ENCODE measurements at places on chromosomes 5 and 9.

GRCh38 chr5:1667648-1668140 lies 131.9 kb downstream of the MRPL36 start:
- no peak for DNase-seq

DNA sequence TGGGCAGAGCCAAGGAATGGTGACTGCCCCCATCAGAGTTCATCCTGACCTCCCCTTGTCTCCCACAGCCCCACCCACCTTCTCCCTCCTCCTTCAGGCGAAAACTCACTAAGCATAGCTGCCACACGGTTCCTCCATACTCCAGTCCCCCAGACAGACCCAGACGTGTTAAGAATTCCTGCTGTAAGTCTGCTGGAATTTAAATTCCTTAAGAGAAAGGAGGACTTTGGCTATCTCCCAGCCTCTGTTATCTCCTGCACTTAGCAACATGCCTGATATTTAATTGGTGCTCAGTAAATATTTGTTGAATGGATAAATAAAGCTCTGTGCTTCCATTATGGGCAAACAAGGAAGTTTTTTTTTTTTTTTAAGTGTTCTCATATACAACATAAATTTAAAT lies 213.7 kb downstream of the RFK start:
- no peak for DNase-seq

DNA sequence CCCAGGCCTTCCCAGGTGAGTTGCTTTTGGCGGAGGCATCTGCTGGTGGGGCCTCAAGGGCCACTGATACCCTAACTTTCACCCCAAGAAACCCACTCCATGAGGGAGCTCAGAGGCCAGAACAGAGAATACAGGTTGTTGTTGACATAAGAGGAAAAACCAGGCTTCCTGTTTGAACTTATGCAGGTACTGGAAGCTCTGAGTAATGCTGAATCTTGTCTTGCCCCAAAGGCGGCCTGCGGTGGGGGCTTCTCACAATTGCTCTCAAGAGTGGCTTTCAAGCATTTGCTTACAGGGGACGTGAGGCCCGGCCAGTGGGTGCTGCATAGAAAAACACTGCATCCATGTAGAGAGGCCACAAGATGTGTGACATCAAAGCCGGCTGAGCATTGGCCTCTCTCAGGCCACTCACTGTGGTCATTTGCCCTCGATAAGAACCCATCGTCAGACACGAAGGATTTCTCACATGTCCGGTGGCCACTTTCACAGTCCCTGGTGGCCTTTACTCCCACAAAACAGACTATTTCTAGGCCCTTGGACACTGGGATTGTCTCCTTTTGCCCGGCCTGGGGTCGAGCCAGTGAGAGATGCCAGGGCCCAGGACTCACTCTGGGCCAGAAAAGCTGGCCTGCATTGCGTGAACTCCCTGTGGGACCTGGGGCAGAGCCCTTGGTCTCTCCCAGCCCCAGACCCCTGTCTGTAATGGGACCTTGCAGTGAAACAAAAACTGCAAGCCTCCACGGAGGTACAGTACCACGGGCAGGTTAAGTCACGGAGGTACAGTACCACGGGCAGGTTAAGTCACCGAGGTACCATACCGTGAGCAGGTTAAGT lies 34.5 kb upstream of the TCF7 start:
- no peak for DNase-seq

DNA sequence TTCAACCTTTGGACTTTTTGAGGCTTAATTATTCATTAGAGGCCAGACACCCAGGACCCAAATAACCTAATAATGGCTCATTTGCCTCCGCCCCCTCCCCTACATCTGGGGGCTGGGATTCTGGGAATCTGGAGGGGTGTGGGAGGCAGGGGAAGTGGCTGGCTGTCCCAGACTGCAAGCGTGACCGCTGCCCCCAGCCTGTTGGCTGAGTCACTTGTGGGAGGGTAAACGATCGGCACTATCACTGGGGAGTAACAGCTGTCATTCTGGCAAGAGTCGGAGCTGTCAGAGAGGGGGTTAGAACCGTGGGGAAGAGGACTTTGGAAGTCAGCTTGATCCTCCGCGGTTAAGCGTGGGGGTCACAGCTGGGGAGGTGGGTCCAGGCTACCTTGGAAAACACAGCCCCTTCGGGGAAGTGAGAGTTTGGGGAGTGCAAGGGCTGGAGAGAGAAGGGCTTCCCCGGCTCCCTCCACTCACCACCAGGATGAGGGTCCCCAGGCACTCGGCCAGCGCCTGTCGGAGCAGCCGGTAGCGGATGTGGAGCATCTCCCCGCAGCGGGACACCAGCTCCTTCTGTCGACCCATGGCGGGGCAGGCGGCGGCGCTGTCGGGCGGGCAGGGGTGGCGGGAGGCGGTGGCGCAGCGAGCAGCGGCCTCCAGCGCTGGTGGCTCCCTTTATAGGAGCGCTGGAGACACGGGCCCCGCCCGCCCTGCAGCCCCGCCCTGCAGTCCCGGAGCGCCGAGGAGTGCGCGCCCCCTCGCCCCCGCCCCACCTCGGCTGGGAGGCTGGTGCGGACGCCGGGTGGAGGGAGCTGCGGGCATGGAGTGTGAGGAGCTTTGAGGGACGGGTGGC lies at the start of gene AQP3:
Gene AQP3, minus strand, starts transcription at position 648 of the 853 bp plus-strand sequence. Its CDS starts 63 bp downstream, at position 585.
- DNase-seq: peak; percentile 59

DNA sequence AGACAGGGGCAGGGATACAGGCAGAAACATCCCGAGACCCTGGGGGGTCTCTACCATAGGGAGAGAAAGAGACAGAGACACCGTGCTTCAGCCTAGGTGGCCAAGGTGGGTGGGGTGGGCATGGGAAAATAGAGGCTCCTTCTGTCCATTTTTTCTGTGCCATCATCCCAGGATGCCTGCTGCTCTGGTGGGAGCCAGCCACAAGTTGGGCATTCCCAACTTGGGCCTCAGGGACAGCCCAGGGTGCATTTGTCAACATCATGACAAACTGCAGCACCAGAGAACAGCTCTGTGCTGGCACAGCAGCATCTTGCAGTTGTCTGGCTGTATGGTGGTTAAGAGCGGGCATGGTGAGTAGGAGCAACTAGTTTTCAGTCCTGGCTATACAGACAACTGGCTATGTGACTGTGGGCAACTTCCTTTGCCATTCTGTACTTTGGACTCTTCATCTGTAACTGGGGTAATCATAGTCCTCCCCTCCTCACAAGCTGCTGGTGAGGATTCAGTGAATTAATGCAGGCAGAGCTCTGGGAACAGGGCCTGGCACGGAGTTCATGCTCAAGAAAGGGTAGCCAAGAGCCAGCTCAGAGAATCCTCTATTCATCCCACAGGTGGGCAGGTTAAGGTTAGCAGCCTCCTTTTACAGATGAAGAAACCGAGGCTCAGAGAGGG lies 100.4 kb downstream of the RGS3 start:
- no peak for DNase-seq

DNA sequence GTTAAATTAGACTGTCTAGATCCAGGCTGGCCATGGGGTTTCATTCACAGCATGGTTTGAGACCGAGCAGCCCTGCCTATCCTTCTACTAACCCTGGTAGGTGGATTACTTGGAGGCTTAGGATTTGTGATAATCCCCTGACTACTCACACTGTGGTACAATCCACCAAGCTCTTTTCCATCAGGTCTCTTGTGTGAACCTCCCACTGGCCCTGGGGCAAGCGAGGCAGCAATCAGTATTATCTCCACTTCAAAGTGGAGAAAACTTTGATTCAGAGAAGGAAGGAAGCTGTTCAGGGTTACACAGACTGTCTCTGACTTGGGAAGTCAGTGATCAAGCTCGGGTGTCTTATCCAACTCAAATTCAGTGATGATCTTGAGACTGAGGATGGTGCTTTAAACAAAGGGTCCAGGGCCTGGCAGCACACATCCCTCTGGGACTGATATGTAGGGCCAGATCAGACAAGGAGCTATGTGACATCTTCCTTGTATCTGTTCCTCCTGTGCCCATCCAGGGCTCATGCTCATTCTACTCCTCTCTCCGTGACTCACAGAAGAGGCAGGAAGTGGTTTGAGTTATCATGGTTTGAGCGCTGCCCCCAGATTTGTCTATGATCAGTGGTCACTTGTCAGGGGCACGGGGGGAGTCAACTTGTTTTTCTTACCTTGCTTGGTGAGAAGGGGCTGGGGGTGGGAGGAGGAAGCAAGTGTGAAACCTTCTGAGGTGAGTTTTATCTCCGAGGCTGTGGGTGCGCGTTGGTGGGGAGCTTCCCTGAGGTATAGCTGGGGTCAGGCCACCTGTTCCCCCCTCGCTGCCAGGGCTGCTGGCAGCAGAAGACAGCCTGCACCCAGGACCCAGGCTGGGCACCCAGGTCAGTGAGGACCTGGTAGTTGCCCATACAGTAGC lies 48.6 kb downstream of the RGS3 start:
- DNase-seq: peak; percentile 15

- no peak for DNase-seq
Measured at GRCh38 chr5:8135742-8136141, 266.8 kb downstream of the MTRR start.

DNA sequence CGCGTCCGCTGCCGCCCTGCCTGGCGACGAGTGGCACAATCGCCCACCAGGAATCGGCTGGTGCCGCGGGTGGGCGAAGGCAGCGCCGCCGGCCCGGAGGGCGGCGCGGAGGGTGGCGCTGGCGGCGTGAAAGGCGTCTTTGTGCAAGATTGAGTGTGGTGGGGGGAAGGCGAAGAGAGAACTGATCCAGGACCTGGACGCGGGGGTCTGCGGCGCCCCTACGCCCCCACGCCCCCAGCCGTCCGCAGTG lies 4.6 kb upstream of the RGMB start:
- DNase-seq: no peak

GRCh38 chr5:77430726-77431125 lies 61.4 kb downstream of the WDR41 start:
- no peak for DNase-seq

- DNase-seq: no peak
Measured at GRCh38 chr9:29241320-29241719, 1668.0 kb upstream of the C9orf72 start.

- DNase-seq: no peak
Measured at GRCh38 chr5:87946271-87946670, 322.4 kb downstream of the TMEM161B start.

DNA sequence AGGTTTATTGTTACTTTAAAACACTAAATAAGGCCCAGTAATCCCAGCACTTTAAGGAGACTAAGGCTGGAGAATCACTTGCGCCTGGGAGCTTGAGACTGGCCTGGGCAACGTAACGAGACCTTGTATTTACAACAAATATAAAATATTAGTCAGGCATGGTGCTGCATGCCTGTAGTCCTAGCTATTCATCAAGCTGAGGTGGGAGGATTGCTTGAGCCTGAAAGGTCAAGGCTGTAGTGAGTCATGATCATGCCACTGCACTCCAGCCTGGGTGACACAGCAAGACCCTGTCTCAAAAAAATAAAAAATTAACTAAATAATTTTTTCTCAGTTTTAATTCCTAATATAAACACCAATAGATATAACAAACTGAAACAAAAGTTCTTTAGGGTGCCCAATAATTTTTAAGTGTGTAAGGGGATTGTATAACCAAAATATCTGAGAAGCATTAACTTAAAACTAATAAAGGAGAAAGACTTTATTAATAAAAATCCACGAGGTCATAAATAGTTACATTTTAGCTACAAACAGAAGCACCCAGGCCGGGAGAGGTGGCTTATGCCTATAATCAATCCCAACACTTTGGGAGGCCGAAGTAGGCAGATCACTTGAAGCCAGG lies 32.7 kb downstream of the FAM13B start:
- DNase-seq: no peak

DNA sequence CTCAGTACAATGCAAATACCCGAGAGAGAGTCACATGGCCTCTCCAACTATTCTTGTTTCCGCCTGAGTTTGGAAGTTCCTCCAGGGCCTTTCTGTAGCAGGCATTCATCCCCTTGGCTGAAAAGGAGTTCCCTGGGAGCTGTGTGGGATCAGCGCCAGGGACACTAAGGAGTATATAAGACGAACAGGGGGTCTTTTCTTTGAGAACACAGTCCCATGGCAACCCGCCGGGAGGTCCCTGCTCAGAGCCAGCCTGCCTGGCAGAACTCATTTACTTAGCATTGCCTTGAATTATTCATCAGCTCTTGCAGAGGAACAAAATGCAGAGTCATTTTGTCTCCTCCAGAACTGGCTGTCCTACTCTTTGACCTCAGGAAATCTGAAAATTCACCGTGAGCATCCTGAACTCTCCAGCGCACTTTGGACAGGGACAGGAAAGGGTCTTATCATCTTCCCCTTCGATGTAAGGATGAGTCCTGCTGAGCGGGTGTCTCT lies 120.4 kb upstream of the OSMR start:
- no peak for DNase-seq

DNA sequence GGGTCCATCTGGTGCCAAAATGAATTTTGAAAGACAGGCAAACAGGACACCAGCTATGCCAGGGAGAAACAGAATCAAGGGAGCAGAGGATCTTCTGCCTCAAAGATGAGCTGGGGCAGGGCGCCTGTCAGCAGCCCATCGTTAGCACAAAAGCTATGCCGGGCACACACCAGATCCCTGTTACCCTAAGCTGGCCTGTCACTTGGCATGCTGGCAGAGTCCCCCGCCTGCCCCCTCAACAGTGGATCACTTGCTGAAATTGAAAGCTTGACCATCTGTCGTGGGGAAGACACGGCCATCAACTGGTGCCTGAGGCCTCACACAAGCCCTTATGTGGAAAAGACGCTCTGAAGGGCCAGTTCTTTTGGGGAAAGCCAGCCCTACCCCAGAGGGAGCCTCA lies 256.4 kb downstream of the EBF1 start:
- no peak for DNase-seq

GRCh38 chr9:7315116-7315515 lies 484.5 kb downstream of the DMAC1 start:
- no peak for DNase-seq

DNA sequence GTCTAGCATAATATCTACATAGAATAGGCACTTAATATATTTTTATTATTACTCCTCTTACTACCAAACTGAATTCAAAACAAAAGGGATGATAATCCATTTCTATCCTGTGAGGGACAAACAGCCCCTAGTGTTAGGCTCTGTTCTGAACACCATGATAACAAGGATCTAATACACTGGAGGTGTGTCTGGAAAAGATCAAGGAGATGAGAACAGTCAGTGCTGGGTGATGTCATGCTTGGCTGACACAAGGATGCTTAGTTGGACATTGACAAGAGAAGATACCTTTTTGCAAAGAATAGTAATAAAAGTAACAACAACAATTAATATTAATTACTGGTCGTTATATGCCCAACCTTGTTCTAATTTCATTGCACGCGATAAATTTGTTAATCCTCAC lies 458.7 kb downstream of the EBF1 start:
- DNase-seq: no peak

DNA sequence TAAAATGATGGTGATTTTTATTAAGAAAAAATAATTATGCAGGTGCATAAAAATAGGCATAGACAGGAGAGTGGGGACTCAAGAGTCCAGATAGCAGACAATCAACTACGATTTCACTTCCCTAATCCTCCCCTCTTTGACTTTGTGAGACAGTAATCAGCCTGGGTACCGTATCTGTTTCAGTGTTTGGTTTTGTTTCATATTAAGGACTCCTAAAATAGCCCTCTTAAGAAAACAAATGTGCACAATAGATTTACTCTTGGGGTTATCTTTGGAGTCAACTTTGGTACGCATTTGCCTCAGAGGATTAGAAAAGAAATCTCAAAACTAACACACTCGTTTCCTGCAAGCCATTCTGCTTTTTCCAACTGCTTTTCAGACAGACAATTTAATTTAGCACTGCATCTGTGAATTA lies 96.3 kb downstream of the ZNF608 start:
- DNase-seq: no peak

Data from activated naive CD4-positive, alpha-beta T cell (primary cell).